ENCODE measurements at places on chromosomes 11 and 22.
A peak's percentile ranks its signal among the peaks of the same experiment; 100 is the strongest.

- DNase-seq, result no peak
Measured at GRCh38 chr11:95976550-95976949, 52.6 kb upstream of the MTMR2 start.

GRCh38 chr11:19547044-19547443, 165.6 kb upstream of the NAV2 start:
- DNase-seq, result no peak

- no peak for DNase-seq
Measured at GRCh38 chr22:33038131-33038772, 19.9 kb downstream of the SYN3 start.

DNA sequence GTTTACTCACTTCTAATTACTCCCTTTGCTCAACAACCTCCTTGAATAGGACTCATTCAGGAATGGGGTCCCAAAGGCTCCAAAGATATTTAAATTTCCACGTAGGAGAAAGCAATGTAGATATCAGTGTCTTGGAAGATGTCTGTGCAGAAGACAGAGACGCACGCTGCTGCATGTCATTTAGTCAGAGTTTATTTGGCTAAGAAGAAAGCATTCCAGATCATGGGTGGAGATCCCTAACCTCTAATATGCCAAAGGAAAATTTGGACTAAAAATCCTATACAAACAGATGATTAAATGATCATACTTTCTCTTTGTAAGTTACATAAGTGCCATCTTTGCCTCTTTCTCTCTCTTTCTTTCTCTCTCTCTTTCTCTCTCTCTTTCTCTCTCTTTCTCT, at the start of gene OR10D3:
Gene OR10D3, plus strand, starts transcription at position 278 of the 400 bp plus-strand sequence. CDS start 1,925 bp downstream, outside the sequence.
- DNase-seq, result no peak

DNA sequence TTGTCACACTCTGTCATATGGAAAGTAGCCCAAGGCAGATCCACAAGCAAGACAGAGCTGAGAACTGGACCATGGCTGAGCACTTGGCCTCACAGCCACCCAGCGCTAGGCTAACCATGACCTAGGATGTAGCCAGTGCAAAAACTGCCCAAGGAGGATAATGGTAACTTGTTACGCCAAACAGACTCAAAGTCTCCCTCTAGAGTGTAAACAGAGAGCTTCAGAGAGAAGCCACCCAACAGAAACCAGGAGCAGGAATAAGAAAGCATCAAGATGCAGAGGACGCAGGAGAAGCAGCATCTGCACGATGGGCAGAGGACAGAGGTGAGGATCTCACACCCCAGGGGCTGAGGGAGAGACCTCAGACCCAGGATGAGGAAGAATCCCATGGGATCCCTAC, 97.9 kb downstream of the RCN1 start:
- DNase-seq, result no peak

DNA sequence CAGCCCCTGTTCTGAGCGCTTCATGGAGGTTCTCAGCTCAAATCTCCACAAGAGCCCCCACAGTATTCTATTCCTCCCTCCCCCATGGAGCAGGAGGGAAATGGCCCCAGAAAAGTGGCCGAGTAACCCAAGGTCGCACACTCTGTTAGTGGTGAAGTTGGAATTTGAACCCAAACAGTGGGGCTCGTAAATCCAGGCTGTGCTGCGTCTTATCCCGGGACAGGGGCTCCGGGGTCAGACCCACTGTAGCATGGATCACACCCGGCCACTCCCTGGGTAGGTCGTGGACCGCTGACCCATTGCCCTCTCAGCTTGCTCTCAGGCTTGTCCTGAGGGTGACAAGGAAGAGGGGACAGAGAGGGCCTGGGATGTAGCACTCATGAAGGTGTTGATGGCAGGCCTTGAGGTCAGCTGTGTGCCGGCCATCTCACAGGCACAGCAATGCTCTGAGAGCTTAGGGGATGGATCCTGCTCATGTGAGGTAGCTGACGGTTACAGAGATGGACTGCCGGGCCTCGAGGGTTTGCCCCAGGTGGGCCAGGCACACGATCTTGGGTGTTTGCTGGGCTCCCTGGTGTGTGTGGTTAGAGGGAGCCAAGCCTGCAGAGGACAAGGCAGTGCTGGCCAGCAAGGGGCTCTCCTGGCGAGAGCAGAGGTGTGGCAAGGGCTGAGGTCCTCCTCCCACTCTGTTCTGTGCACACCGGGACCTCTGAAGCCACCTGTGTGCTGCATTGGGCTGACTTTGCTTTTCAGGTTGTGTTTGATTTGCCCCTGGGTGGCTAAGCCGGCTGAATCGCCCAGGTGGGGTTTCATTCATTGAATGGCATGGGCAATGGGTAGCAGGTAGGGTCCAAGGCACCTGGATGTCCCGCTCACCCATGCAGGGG, 2.3 kb upstream of the FGF19 start:
- no peak for DNase-seq

DNA sequence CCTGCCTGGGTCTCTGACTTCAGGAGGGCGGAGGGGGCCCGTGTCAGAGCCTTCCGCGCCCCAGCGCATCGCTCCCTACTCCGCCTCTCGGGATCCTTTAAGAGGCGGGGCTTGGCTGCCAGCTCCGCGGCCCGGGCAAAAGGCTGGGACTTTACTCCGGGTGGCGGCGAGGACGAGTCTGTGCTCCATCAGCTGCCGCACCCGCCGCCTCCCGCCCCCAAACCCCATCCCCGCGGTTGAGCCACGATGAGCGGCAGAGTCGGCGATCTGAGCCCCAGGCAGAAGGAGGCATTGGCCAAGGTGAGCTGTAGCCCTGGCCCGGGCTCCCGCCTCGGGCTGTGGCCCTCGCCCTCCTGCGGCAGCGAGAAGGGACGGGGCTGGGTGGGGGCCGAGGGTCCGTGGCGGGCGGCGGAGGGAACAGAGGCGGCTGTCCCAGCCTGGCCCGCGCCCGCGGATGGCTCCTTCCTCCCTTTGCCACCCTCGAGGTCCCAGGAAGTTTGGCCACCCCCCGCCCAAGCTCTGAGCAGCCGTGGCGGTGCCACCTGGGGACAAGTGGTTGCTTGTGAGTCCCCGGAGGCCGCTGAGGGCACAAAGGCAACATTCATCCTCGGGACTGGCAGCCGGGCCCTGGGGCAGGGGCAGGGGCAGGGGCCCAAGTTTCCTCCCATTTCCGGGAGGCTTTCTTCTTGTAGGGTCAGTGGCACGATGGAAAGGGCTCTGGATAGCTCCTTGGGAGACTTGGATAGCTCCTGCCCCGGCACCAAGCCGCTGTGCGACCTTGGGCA, at the start of gene SEC14L2:
Gene SEC14L2, plus strand, starts transcription at position 148 of the 785 bp plus-strand sequence. Its CDS starts 99 bp downstream, at position 247.
- peak; percentile 55 for DNase-seq

DNA sequence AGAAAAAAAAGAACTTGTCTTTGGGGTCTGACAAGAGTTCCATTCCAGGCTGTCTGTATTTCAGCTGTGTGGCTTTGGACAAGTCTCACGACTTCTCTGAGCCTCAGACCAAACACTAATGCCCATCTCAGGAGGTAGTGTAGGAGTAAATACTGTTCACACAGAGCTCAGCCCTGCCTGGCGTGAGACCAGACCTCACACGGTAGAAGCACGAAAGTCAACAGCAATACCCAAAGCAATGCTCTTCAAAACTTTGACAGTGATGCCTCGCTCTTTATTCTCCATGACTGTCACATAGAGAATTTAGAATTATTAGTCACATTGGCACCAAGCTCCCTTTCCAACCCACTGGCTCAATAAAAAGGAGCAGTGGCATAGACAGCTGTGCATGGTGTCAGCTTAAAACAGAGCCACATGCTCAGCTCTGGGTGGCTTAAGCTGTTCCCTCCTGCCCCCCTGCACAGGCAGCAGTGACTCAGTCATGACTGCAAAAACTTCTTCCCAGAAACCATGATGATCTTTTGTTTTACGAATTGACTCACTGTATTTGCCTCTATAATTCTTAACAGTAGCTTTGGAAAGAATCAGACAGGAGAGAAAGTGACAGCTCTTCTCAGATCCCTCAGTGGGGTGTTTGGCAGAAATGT, 74.0 kb upstream of the PHF21B start:
- peak; percentile 42 for DNase-seq

- DNase-seq, result no peak
Measured at GRCh38 chr22:20758688-20759087, 15.2 kb upstream of the SERPIND1 start.

GRCh38 chr22:22999523-22999922, 70.8 kb upstream of the GNAZ start:
- DNase-seq, result no peak

DNA sequence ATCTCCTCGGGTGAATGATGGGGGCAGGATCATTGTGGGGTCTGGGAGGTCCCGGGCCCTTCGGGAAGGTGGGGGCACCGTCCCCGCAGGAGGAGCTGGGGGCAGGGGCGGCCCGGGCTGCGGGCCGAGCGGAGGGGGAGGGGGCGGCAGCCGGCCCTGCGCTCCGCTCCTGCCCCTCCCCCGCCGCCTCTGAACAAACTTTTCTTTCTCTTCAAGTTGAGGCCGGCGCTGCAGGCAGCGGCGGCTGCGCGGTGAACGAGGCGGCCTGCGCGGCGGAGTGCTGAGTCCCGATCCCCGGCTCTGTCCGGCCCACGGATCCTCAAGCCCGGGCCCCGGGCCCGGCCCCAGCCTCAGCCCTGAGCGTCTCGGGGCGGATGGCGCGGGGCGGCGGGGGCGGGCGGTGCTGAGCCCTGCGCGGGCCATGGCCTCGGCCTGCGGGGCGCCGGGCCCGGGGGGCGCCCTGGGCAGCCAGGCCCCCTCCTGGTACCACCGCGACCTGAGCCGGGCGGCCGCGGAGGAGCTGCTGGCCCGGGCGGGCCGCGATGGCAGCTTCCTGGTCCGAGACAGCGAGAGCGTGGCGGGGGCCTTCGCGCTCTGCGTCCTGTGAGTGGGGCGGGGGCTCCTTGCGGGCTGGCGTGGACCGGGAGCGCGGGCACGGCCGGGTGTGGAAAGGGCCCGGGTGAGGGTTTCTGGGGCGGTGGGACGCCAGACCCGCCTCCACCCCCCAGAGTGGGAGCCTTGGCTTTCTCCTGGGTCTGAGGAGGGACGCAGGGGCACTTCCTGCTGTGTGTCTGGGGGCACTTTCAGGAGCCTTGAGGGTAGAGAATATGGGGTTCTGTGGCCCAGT, at the start of gene INPPL1:
Gene INPPL1, plus strand, starts transcription at position 204 of the 847 bp plus-strand sequence. Its CDS starts 218 bp downstream, at position 422.
- peak; percentile 52 for DNase-seq

DNA sequence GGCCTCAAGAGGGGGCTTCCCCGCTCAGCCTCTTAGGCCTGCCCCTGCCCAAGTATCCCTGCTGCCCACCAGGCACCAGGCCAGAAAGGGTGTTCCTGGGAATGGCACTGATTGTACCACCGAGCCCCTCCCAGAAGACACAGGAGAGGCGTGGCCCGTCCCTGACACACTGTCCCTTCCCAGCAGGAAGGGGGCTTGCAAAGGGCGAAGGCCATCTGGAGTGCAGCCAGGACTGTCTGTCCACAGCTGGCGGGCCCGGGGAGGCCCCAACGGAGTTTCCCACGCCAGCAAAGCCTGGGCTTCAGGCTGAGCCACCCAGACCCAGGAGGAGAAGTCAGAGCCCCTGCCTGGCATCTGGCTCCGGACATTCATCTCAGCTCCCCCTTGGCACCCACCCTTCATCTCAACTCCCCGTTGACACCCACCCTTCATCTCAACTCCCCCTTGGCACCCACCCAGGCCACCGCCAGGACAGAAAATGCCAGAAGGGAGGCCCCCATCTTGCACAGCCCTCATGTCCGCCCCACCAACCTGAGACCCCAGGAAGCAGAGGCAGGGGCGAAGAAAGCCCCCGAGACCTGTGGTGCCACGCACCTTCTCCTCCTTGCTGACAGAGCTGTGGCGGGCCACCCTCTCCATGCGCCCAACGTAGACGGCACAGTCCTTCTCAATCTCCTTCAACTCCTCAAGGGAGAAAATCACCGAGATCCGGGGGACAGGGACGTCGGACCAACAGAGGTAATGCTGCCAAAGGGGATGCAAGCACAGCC, 19.4 kb downstream of the TUBGCP6 start:
- no peak for DNase-seq

DNA sequence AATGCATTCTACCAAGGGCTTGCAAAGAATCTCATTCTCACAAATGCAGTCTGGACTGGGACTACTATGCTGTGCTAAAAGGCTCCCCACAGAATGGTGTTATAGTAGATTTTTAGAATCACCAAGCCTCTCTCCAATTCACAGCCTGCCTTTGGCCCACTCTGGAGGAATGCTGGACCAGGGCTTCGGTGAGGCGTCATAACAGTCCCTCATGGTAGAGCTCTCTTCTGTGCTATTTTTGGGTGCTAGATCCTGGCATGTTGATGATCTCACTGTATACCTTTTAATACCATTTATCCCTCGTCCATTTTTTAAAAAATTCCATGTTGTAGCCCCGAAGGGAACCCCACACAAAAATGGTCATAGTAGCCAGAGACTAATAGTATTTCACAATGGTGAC, 17.6 kb downstream of the MAP6 start:
- DNase-seq, result no peak

- DNase-seq, result no peak
Measured at GRCh38 chr11:116595305-116595880, 177.4 kb downstream of the BUD13 start.

- no peak for DNase-seq
Measured at GRCh38 chr11:133234883-133235282, 297.4 kb downstream of the OPCML start.

DNA sequence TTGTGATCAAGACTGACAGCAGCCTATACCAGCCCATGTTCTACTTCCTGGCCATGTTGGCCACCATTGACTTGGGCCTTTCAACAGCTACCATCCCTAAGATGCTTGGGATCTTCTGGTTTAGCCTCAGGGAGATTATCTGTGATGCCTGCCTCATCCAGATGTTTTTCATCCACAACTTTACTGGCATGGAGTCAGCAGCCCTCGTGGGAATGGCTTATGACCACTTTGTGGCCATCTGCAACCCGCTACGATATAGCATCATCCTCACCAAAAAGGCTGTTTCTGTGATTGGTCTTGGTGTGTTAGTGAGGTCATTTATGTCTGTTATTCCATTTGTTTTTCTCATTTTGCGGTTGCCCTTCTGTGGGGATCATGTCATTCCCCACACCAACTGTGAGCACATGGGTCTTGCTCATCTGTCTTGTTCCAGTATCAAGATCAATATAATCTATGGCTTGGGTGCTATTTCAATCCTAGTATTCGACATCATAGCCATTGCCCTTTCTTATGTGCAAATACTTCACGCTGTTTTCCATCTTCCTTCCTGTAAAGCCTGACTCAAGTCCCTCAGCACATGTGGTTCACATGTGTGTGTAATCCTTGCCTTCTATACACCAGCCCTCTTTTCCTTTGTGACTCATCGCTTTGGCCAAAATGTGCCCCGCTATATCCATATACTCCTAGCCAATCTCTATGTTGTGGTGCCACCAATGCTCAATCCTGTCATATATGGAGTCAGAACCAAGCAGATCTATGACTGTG, 23.6 kb downstream of the OR52E1 start:
- DNase-seq, result no peak

DNA sequence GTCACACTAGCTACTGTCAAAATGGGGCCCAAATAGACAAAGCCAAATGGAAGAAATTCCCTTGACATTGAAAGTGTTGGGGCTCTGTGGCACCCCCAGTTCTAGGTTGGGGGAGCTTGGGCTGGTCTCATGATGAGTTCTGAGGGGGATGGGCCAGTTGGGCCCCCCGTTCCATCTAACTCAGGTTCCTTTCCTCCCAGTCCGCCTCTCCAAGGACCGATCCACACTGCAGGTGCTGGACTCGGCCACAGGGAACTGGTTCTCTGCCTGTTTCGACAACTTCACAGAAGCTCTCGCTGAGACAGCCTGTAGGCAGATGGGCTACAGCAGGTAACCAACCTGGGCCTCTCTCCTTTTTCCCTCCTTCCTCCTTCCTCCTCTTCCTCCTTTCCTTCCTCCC, 17.7 kb upstream of the SMIM35 start:
- no peak for DNase-seq

- no peak for DNase-seq
Measured at GRCh38 chr22:29563652-29564460, 10.3 kb upstream of the THOC5 start.

GRCh38 chr22:36977401-36977861, 41.8 kb downstream of the TST start:
- peak; percentile 89 for DNase-seq

Measured in activated CD8-positive, alpha-beta memory T cell treated with anti-CD3 and anti-CD28 coated beads, Interleukin-2, amount 10 ng/mL, durations not matched to agents 7 days and 5 days (primary cell).